ENCODE measurements at places on chromosomes 12 and 14.

GRCh38 chr14:69042299-69042698 is 63.2 kb upstream of the ACTN1 start:
- no peak for DNase-seq

DNA sequence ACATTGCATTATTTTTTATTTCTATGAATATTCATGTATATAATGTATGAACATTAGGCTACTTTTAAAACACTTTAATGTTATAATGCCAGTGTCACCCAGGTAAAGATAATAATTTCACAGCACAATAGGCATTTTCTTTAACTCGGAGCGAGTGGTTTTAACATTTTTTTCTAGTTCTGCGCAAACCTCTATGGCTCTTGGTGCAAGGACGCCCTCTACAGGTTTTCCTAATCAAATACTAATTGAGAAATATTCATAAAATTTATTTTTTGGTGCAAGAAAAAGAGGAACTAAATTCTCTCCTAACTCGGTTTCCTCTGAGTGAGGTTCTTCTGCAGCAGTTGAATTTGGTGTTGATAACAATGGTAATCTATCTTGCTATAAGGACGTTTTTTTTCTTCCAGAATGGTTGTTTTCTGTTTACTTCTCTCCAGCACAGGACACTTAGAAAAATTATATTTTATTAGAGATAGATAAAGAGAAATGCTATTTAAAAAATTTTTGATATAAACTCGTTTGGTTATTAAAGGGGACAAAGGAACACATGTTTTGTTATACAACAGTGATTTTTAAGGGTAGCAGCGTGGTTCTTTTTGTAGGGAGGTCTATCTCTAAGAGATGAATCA is 2.4 kb upstream of the WIF1 start:
- no peak for DNase-seq

DNA sequence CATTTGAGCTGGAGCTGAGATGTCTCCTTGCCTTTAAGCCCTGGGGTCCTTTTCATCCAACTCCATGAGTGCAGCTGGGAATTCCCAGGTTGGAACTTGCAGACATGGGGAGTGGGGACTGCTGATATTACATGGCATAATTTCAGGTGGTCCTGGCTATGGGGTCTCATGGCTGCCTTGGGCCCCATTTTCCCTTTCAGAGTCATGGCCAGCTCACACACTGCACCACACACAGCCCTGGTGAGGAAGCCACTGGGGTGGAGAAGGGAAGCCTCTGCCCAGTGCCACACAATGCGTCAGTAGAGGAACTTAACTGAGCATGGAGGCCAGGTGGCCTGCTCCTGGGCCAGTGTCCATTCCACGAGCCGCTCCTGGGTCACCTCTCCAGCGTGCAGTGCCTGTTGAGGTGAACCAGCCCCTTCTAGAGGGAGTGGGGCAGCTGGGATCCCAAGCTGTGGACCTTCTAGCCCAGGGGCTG is 17.3 kb upstream of the KRT86 start:
- no peak for DNase-seq

GRCh38 chr14:91375720-91376452 is 41.7 kb downstream of the CCDC88C start:
- DNase-seq: no peak

Data from stomach (tissue), 19 donors.